ENCODE measurements at places on chromosomes 4 and X.

DNA sequence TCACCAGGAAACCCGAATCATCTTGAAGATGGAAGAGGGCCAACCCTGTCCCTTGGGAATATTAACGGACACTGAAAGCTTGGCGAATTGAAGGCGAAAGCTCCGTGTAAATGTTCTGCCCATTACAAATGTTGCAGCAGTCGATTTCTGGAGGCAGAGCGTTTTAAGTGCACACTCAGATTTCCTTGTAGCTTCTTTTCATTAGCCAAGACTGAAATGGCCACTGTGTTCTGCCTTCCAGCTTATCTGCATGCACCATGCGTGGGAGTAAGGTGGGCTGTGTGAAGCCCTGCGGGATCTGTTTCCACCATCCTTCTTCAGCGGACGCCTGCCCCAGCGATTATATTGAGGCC lies 1.3 kb downstream of the SMIM20 start:
- DNase-seq = no peak
- peak overlapping the region; percentile 12 for H3K27ac ChIP-seq
- peaks cover 2% of the 10 kb centered on the region for H3K36me3 ChIP-seq

- H3K27ac ChIP-seq = no peak overlapping the region
- H3K4me3 ChIP-seq = no peak overlapping the region
- peaks cover 1% of the 10 kb centered on the region for H3K36me3 ChIP-seq
- no peaks in the 10 kb centered on the region for H3K4me1 ChIP-seq
Measured at GRCh38 chr4:40763228-40763716, 13.5 kb downstream of the NSUN7 start.

DNA sequence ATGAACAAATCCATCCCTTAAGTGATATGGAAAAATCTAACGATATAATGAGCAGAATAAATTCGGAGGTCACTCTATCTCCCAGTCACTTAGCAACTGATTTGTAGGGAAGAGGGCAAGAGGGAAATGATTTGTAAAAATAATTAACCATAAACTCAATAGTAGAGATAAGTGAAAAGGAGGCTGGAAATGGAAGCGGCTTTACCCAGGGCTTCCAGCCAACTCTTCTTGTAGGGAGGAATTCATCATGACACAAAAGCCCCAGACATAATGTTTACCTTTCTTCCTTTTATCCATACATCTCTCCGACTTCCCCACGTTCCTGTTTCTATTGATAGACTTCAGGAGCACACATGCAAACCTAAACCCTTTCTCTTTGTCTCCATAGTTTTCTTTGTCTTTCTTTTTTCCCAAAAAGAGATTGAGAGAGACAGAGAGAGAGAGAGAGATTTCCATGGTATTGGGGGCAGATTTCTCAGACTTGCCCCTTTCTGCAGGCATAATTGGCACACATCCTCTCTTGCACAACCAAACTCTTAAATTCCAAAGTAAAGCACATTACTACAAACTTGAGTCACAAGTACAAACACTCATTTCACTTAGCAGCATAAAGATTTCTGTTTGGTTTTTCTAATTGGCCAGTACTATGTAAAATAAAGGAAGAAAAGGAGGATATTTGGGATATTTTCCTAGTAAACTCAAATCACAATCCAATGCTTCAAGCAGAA lies 140.9 kb downstream of the MAPK10 start:
- no peak overlapping the region for H3K4me3 ChIP-seq
- H3K27me3 ChIP-seq = no peaks in the 10 kb centered on the region
- H3K27ac ChIP-seq = no peak overlapping the region
- H3K36me3 ChIP-seq = no peaks in the 10 kb centered on the region

- H3K27ac ChIP-seq = no peak overlapping the region
- no peak for DNase-seq
- H3K27me3 ChIP-seq = no peaks in the 10 kb centered on the region
Measured at GRCh38 chr4:4837316-4837715, 22.1 kb upstream of the MSX1 start.

DNA sequence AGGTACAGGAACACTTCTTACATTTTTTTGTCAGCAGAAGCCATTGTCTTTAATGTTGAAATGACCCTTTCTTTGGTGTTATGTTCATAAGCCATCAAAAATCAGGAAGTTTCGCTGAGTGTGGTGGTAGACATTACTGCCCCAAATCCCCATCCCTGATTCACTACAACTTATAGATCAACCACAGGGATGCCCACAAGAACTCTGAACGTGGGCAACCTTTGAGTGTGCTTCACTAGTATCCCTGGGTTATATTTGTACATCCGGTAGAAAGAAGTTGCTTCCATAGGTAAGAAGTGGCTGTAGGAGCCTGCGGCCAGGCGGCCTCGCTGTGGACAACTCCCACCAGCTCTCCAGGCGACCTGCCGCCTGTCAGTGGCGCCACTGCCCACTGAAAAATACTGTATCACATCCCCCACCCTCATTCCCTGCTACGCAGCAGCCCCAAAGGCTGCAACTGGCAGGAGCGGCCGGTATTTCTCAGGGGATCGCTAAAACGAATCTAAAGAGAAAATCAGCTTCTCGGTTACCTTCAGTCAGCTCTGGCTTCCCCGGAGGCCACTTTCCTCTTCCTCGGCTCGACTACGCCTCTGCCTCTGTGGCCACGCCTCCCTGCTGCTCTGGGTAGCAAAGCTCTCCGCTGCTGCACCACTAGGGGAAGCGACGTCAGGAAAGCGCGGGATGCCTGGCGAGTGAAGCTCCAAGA lies 13.9 kb upstream of the ETDC start:
- peak overlapping the region; percentile 40 for H3K4me3 ChIP-seq
- DNase-seq = peak; percentile 28
- H3K36me3 ChIP-seq = no peaks in the 10 kb centered on the region
- H3K27ac ChIP-seq = no peak overlapping the region
- no peaks in the 10 kb centered on the region for H3K27me3 ChIP-seq
- H3K4me1 ChIP-seq = peaks cover 8% of the 10 kb centered on the region

DNA sequence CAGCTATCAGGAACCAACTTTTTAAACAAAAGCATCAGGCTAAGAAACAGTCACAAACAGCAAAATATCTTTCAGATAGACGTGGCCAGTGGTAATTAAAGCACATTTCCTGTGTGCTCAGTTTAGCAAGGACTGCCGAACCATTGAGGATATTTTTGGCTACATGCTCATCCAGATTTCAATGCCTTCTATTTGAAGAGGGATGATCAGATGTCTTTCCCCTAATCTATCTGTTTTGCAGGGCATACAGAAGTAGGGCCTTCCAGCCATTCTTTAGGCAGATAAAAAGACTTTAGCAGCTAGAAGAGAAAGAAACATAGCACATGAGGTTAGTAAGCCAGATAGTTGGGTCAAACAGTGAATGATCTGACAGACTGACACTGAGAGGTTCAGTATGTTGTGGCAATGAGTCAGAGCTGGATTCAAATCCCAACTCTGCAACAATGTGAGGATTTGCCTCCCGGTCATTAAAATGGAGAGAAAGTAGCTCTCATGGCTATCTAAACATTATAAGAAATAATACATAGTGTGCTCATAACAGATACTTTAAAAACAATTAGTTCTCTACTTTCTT lies 100.0 kb upstream of the PRKG2 start:
- DNase-seq = no peak
- H3K4me3 ChIP-seq = no peak overlapping the region
- no peaks in the 10 kb centered on the region for H3K27me3 ChIP-seq
- H3K27ac ChIP-seq = no peak overlapping the region

DNA sequence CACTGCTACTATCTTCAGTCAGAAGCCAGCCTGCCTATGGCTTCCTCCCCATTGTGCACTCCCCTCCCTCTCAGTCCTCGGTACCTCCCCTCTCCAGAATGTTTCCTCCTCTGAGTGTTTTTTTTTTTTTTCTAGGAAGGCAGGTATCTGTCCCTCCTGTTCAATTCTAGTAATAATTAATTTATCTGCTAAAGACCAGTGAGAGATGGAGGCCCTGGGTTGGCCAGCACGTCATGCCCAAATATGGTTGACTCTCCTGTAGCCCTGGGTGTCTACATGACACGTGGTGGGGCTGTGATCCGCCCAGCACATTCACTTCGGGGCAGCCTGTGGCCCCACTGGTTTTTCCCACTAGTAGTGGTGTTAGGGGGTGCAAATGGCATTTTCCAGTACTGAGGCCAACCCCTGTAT lies 1.8 kb downstream of the FLNA start:
- H3K27me3 ChIP-seq = no peaks in the 10 kb centered on the region
- H3K4me1 ChIP-seq = peaks cover 63% of the 10 kb centered on the region
- H3K4me3 ChIP-seq = no peak overlapping the region
- DNase-seq = no peak
- no peak overlapping the region for H3K27ac ChIP-seq

DNA sequence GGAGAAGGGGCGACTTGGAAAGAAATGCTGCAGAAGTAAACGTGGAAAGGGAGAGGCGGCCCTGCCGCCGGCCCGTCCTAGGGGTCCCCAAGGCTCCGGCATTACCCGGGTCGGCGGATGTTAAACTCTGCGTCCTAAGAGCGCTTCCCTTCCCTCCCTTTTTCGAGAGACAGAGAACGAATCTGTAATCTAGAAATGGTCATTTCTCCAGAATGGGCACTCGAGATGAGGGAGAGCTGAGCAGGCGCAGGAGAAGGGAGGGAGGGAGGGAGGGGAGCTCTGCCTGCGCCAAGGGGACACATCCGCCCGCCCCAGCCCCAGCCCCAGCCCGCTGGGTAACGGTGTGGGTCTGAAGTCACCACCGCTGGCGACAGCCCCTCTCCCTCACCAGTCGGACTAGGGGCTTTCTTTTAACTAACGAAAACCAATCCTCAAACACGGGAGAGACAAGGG lies 1.7 kb downstream of the HCFC1 start:
- H3K4me3 ChIP-seq = peak overlapping the region; percentile 91
- peaks cover 12% of the 10 kb centered on the region for H3K36me3 ChIP-seq
- H3K4me1 ChIP-seq = peaks cover 66% of the 10 kb centered on the region
- peak overlapping the region; percentile 100 for H3K27ac ChIP-seq
- no peak for DNase-seq

DNA sequence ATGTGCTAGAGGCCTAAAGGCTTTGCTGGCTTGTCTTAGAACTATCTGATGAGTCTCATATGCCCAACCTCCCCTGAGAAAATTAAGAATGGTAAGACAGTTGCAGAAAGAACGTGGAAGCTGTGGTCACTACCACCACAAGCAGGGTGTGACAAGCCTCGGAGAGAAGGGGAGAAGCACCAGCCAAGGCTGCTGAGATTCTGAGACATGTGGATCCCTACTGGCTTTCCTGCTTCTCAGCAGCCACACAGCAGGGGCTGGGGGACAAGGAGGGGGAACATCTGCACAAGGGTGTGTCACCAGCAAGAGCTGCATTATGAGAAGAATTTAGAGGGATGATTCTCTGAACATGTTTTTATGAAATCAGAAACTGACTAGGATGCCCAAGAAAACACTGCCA lies 19.4 kb downstream of the TAPT1 start:
- no peaks in the 10 kb centered on the region for H3K27me3 ChIP-seq
- H3K27ac ChIP-seq = no peak overlapping the region
- peaks cover 3% of the 10 kb centered on the region for H3K36me3 ChIP-seq
- no peak overlapping the region for H3K4me3 ChIP-seq
- DNase-seq = no peak
- no peaks in the 10 kb centered on the region for H3K4me1 ChIP-seq

DNA sequence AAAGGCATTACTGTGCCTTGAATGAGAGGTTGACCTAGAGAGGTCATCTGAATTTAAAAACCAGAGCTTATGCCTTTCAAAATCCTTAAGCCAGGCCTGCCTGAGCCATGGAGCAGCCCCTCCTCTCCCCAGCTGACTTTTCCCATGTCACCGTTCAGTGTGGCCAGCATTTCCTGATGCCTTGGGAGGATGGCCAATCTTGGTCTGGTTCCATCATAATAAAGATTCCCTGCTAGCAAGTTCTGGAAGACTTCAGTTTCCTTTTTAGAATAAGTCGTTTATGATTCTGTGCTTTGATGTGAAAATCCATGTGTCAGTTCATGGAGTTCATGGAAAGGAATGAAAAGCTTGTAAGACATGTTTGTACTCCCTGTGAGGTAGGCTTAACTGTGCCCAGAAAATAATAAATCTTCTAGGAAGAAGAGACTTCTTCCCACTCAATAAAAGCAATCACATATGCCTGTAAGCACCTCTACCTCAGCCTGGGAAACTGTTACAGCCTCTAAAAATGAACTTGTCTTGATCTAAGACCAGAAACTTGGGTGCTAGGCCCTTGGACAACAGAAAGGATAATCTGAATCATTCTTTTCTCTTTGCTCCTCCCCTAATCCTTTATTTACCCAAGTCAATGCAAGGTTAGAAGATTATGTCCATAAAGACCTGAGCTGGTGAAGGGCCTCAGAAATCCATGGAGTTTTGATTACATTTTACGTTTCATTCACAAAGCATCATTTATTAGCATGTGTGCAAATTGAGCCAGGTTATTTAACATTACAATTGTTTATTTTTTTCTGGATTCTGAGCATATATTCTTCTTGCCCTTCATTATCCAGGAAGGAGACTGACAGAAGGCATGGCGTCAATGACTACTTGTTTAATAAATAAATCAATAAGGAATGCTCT lies 84.0 kb upstream of the TBC1D9 start:
- H3K4me3 ChIP-seq = no peak overlapping the region
- no peaks in the 10 kb centered on the region for H3K4me1 ChIP-seq
- no peak for DNase-seq
- H3K36me3 ChIP-seq = no peaks in the 10 kb centered on the region
- no peaks in the 10 kb centered on the region for H3K27me3 ChIP-seq
- H3K27ac ChIP-seq = no peak overlapping the region

GRCh38 chr4:138967313-138967712 lies 48.3 kb upstream of the NOCT start:
- H3K36me3 ChIP-seq = no peaks in the 10 kb centered on the region
- DNase-seq = no peak
- no peaks in the 10 kb centered on the region for H3K27me3 ChIP-seq
- H3K4me1 ChIP-seq = no peaks in the 10 kb centered on the region

GRCh38 chrX:69238887-69239231 lies 73.6 kb upstream of the PJA1 start:
- H3K27ac ChIP-seq = no peak overlapping the region
- DNase-seq = no peak
- no peaks in the 10 kb centered on the region for H3K36me3 ChIP-seq
- H3K4me1 ChIP-seq = peaks cover 27% of the 10 kb centered on the region
- no peak overlapping the region for H3K4me3 ChIP-seq
- peaks cover 8% of the 10 kb centered on the region for H3K27me3 ChIP-seq

- peak overlapping the region; percentile 38 for H3K4me3 ChIP-seq
- peak overlapping the region; percentile 40 for H3K27ac ChIP-seq
- DNase-seq = peak; percentile 57
Measured at GRCh38 chrX:69285401-69285877, 120.2 kb upstream of the PJA1 start.

Data from spinal cord (tissue), 10 donors.